Stimulated activated CD4-positive, alpha-beta T cell treated with anti-CD3 and anti-CD28 coated beads, Interleukin-4, amount 100 ng/mL, for 4 hours (primary cell): ENCODE measurements at places on chromosomes 13 and 19.

DNA sequence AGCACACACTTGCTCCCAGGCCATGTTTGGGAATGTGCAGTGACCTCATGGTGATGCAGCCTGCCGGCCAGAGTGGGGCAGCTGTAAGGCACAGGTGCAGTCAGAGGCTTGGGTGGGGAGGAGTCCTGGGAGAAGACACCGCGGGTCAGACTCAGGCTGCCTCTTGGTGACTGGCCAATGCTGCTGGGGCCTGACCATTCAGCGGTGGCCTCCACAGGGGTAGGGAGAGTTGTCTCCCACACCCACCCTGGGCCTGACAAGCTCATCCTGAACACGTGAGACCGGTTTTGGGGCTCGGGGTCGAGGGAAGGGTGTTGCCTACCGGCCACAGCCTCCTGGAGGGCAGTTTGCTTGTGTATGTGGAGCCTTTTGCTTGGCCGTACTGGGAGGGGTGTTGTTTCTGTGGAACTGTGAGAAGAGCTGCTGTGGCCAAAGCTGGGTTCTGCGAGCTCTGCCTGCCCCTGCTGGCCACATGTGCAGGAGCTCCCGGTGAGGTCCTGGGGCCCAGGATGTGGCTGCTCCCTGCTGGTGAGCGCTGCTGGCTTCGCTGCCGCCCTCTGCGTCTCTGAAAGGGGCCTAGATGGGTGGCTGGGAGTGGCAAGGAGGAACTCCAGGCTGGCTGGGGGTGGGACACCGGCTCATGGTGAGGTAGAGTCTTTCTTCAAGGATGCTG lies 22.1 kb downstream of the UPF1 start:
- no peak for DNase-seq

DNA sequence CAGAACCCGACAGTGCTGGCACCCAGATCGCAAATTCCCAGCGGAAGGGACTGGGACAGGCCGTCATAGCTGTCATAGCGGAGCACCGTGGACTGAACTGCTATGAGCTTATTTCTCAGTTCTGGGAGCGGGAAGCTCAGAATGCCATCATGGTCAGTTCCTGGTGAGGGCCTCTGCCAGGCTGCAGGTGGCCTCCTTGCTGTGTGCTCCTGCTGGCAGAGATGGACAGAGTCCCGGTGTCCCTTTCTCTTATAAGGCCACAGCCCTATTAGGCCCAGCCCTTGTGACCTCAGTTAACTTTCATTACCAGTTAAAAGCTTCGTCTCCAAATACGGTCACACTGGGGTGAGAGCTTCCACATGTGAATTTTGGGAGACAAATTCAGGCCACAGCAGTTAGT lies 4.6 kb downstream of the ZNF444 start:
- no peak for DNase-seq

DNA sequence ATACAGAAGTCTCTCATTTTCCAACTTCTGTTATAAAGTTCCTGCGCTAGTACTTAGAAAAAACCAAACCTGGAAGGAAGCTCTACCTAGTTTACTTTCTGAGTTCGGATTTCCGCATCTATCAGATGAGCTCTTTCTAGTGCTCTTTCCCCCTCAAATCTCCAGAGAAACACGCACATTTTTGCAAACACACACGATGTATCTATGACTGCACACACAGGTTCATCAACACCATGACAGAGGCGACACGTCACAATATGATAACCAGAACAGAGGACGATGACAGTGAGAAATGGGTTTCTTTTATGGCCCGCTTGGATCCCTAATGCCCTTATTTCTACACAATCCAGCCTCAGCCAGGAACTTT lies 629 bp upstream of the LRRC63 start:
- no peak for DNase-seq

GRCh38 chr19:49591731-49592485 lies 926 bp downstream of the PRR12 start:
- DNase-seq: peak; percentile 40

DNA sequence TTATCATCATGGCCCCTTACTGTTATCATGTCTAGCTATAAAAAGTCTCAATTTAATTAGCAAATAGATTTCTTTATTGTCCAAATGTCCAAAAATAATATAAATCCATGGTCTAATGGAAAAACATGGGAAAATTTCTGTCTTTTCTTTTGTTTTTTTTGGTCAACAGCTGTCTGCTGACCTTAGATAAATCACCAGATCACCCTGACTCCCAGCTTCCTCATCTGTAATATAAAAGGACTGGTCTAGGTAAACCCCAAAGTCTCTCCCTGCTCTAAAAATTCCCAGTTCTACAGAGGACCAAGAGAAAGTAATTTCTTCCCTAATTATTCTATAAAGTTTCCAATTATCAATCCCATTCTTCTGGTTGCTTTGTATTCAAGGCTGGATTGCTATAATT lies 30.7 kb upstream of the RCBTB2 start:
- DNase-seq: no peak
